ENCODE measurements at places on chromosomes 11 and 22.

GRCh38 chr11:121714351-121714750 lies 261.6 kb upstream of the SORL1-AS1 start:
- DNase-seq: no peak

GRCh38 chr22:17269607-17270261 lies 50.5 kb upstream of the ADA2 start:
- DNase-seq: no peak

DNA sequence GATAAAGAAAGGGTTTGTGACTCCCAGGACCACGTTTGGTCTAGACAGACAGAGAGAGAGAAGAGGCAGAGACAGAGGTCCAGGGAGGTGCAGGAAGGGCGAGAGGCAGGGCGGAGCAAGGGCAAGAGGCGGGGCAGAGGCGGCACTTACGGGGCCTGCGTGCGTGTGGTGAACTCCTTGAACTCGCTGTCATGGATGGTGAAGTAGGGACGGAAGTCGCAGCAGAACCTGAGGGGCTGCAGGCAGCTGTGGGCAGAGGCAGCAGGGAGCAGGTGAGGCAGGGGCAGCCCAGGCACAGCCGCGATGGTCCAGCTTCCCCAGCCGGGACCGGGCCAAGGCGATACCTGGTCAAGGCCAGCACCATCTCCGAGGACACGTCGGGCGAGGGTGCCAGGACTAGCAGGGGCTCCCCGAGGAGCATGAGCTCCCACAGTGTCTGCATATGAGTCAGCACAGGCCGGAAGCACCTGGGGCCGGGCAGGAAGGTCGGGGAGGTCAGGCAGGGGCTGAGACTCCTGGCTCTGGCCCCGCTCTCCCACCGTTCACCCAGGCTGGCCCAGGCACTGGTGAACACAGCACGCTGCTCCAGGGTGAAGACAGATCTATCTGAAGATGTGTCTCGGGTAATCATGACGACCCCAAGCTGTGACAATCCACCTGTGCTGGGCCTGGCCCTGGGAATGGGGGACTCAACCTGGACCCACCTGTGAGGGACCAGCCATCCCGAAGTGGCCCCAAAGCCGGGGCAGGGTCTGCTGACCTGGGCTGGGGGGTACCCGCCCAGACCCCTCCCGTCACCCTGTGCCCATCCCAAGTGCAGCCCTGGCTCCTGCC lies 7.2 kb upstream of the PLXNB2 start:
- DNase-seq: no peak

GRCh38 chr11:60265373-60266214 lies 14.9 kb upstream of the MS4A4A start:
- peak; percentile 36 for DNase-seq

DNA sequence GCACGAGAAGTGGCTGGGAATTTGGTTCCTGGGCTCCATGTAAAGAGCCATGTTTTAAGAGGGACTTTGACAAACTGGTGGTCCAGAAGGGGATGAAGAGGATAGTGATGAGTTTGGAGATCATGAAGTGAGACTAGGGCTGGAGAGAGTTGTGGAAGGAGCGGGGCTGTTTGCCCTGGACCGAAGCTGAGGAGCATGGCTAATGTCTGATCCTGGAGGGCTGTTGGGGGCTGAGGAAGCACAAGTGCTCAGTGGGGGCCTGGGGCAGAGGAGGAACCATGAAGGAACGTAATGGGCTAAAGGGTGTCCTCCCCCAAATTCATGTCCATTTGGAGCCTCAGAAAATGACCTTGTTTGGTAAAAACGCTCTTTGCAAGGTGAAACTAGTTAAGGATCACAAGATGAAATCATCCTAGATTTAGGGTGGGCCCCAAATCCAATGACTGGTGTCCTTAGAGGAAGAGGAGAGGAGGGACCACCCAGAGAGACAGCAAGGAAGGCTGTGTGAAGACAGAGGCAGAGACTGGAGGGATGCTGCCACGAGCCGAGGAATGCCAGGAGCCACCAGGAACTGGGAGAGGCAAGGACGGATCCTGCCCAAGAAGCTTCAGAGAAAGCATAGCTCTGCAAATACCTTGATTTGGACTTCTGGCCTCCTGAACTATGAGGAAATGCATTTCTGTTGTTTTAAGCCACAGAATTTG lies 107.3 kb upstream of the LMO1 start:
- no peak for DNase-seq
